T1000 (cell line): ENCODE measurements at places on chromosomes 11 and 22.

DNA sequence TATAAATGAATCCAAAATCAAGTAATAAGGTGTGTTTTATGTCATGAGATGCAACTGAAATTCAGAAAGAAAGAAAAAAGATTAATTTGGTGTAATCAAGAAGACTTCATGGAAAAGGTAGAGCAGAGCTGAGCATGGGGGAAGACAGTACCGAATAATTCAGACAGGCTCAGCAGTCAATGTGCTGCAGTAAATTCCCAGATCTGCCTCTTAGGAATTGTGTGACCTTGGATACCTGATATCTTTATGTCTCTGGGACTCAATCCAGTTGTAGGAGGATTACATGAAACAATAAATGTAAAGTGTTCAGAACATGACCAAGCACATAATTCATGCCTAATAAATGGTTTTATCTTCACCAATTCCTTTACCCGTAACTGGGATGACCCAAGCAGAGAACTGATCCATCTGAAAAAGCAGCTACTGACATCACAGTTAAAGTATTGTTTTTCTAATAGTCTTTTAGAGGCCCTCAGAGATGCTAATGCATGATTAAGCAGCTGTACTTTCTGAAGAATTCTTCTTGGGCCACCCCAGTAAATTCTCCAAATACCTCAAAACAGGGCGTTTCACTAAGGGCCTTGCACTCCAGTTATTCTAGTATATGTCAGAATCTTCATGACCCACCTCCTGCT, 7.8 kb downstream of the MS4A12 start:
- DNase-seq: no peak

- DNase-seq: no peak
These were observed 767.5 kb downstream of the JRKL start for GRCh38 chr11:97157221-97157740.

DNA sequence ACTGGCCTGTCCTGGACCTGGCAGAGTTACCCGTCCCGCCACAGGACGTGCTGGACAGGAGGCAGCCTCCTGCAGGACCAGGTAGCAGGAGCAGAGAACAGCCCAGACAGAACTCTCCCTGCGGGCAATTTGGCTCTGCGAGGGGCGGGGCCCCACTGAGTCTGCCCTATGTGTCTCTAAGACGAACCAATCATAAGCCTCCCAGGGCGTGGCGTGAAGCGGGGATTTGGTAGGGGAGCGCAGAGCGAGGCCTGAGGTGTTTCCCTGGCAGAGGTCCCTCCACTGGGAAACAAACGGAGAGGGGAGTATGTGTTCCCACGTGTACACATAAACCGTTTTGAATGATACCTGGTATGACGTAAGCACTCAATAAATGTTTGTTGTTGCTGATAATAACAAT, 7.4 kb downstream of the CD82 start:
- DNase-seq: no peak

DNA sequence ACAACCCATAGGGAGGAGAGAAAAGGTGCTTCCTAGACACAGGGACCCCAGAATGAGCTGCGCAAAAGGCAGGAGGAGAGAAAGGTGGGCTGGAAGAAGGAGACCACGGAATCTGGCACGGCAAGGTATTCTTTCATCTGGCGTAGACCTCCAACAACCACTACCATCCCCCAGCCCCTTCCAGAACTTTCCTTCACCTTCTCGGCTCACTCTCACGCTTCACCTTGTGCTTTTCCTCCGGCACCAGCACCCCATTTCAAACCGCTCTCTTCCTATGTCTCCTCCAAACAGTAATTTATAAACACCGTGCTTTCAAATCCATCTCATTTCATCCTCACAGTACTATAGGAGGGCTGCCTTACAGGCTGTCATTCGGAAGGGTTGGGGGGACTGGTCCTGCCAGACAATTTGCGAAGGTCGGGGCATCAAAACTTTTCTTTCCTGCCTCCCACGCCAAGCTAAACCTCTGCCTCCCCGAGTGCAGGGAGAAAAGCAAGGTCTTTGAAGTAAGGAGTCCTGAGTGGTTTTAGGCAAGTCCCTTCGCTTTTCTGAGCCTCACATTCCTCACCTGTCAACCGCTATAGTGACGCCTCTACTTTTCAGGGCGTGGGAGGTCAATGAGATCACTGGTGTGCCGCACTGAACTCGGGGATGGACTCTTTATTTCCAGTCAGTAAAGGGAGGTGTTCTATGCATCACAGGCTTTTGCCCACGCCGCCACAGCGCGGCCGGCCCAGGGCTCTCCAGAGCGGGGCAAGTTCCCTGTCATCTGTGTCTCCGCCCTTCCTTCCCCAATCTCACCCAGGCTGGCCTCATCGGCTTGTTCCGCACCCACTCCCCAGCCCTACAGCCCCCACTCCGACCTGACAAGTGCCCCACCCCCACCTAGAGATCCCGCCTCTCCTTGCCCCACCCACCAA, 800 bp downstream of the KCTD21 start:
- no peak for DNase-seq

- no peak for DNase-seq
These were observed 57.6 kb upstream of the FTH1 start for GRCh38 chr11:62024936-62025486.

DNA sequence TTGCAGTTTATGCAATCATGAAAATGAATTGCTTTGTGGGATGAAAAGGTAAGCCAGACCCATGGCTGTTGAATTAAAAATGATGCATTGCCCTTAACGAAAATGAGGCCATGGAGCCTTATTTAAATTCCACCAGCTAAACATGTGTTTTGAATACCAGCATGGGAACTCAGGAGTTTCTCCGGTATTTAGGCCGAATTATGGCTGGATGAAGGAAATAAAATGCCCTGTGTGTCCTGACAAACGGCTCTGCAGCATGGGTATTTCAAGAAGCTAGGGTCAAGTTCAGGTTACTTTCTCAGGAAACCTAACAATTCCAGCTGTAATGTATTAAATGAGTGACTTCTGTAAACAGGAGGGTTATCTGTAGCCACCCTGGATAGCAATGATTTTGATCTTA, 38.3 kb downstream of the AMOTL1 start:
- DNase-seq: no peak
